ENCODE measurements at places on chromosomes 1 and 21. TPM values are rescaled to one million over a fixed set of nuclear protein-coding genes. Genes with fewer than 3 reads are reported as not detected.

DNA sequence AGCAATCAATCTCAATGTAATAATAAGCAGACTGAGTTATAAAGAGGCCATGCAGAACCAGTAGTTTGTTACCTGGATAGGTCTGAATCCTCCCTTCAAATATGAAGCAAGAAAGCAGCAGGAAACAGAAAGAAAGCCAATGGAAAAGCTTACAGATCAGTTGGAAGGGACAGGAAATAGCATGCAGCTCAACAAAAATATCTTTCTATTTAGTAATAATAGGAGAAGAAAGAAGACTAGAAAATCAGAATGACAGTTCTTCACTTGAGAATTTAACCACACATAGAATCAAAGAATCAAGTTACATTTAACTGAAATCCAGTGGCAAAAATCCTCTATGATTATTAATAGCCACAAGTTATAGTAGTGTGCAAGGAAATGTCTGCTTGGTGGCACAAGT, 194.4 kb downstream of the EIF4G3 start:
- no peak for DNase-seq

DNA sequence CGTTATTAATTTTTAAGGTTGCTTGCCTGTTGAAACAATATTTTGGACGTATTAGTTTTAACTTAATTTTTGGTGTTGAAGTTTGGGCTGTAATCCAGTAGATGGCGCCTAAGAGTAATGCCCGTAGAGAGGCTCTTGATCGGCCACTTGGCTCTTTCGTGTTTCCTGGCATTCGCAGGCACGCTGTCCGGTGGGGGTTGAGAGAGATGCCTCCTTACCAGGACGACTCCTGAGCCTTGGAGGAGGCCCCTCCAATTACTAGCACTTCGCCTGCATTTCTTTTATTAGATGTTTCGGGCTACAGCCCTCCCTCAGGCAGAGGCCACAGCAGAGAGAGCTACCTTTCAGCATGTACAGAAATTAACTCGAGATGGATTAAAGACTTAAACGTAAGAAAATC, 12.0 kb downstream of the OR2M4 start:
- DNase-seq: peak; percentile 7

GRCh38 chr1:205287767-205288559, 33.6 kb downstream of the NUAK2 start:
- DNase-seq: no peak

- DNase-seq: no peak
Measured at GRCh38 chr1:58649555-58649954, 50.3 kb downstream of the MYSM1 start.

GRCh38 chr1:47579809-47580208, 142.0 kb downstream of the FOXD2 start:
- DNase-seq: no peak

KCNH1 gene
- total RNA-seq: 7.1 TPM

SYT6 gene
- total RNA-seq: not detected

KCND3 gene
- 0.30 TPM for total RNA-seq
